Stimulated activated CD8-positive, alpha-beta memory T cell treated with anti-CD3 and anti-CD28 coated beads, Interleukin-15, amount 100 ng/mL, for 1 hour (primary cell): ENCODE measurements at places on chromosomes 1 and 21.

GRCh38 chr1:110565565-110565964 lies 40.6 kb downstream of the KCNA2 start:
- no peak for DNase-seq

- no peak for DNase-seq
These were observed 83.6 kb upstream of the CASZ1 start for GRCh38 chr1:10880063-10880462.

DNA sequence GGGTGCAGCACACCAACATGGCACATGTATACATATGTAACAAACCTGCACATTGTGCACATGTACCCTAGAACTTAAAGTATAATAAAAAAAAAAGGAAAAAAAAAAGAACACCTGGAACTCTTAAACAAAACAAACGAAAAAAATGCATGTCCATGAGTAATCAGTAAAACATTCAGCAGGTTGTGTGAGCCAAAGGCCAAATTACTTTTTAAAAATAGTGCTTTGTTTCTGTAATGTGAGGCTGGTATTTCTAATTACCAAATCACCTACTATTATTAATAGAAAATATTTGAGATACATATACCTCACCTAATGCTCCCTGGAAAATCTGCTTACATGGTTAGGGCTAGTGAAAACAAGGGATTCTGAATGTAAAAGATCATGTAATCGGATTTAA lies 294.4 kb upstream of the NR5A2 start:
- no peak for DNase-seq

DNA sequence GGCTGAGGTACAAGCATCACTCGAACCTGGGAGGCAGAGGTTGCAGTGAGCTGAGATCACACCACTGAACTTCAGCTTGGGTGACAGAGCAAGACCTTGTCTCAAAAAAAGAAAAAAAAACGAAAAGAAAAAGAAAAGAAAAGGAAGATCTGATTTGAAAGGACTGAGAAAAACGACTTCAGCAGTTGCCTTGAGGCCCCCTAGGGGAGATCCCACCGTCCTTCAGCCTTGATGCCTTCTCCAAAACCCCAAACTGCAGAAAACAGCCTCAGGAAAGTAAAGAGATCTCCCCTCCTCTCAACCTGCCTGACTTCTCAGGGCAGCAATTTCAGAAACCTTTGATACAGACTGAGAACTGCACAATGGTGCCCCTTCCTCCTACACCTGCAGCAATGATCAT lies 50.9 kb upstream of the BCAR3 start:
- DNase-seq: no peak

GRCh38 chr1:33898881-33899280 lies 35.0 kb downstream of the HMGB4 start:
- no peak for DNase-seq

DNA sequence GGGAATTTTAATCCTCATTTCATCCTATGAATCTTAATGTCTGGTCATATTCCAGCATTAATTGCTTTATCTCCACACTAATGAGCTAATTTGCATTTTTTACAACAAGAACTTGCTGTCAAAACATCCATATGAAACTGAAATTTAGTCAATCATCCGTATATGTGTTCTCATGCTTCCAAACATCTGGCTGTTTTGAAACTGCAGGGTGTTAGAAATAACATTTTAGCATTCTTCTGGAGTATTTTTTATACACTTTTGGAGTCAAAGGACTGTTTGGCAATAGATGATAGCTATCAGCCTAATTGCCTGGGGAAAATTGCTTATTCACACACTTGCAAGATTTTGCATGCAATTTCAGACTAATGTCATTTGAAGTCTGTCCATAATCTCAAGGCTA lies 1639.3 kb downstream of the KCNT2 start:
- no peak for DNase-seq

- DNase-seq: no peak
These were observed 263.7 kb downstream of the OMA1 start for GRCh38 chr1:58282623-58283387.

DNA sequence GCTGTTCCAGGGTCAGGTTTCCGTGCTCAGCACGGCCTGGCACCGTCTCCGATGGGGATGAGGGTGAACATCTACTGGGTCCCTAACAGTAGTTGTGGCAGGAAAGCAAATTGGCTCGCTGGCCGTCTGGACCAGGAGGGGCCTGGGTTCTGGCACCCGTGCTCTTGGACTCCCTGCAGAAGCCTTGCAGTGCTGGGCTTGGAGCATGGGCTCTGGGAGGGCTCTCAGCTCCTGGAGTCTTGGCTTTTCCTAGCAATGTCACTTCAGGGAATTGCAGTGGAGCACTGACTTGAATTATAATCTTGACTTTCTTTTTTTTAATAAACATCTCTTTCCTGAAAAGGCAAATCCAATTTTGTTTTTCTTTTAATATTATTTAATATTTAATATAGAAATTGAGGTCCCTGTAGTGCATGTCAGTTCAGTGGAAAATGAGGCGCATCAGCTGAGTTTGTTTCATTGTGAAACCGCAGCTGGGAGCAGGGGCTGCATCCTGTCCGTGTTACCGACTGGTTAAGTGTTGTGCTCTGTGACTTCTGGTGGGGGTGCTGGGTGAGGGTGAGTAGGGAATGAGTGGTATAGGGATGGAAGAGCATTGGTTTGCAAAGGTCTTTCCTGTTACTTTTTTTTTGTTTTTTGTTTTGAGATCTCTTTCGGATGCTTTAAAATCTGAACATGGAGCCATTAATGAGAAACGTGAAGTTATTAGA lies 64.1 kb downstream of the PEX14 start:
- DNase-seq: no peak

GRCh38 chr1:239458144-239458500 lies 71.8 kb downstream of the CHRM3 start:
- no peak for DNase-seq

DNA sequence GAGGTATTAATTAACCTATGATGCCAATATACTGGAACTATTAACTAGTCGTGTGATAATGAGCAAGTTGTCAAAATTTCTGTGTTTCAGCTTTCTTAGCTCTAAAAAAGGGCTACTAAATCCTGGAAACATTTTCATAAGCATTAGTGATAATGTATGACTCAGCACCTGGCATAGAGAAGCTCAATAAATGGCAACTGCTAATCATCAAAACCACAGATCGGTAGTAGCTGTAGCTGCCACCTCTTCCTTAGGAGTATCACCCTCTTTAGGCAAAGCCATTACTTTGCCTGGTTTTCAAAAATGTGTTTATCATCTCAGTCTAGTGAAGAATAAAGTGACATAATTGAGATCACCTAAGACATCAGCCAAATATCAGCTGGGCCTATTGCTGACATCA lies 75.5 kb downstream of the TPR start:
- no peak for DNase-seq

GRCh38 chr1:161350671-161351070 lies 17.0 kb downstream of the CFAP126 start:
- DNase-seq: no peak

DNA sequence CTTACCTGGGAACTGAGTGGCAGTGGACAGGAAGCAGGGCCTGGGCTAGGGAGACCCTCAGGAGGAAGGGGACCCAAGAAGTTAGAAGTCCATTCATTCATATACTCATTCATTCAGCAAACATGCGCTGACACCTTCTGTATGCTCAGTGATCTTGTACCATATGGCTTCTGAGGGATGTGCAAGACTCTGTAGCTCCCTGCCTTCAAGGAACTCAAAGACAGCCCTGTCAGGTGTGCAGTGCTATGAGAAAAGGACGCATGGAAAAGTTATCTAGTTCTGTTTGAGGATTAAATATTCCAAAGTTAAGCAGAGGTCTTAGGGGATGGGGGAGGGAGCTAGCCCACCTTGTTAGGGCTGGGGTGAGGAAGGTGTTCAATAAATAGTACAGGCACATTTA lies 12.5 kb downstream of the DMAP1 start:
- DNase-seq: no peak
